CD14-positive monocyte (primary cell): ENCODE measurements at places on chromosomes 5 and 9.
A peak's percentile ranks its signal among the peaks of the same experiment; 100 is the strongest.

- no peak for DNase-seq
Observed at GRCh38 chr5:111165058-111165457, 59.1 kb upstream of the CAMK4 start.

DNA sequence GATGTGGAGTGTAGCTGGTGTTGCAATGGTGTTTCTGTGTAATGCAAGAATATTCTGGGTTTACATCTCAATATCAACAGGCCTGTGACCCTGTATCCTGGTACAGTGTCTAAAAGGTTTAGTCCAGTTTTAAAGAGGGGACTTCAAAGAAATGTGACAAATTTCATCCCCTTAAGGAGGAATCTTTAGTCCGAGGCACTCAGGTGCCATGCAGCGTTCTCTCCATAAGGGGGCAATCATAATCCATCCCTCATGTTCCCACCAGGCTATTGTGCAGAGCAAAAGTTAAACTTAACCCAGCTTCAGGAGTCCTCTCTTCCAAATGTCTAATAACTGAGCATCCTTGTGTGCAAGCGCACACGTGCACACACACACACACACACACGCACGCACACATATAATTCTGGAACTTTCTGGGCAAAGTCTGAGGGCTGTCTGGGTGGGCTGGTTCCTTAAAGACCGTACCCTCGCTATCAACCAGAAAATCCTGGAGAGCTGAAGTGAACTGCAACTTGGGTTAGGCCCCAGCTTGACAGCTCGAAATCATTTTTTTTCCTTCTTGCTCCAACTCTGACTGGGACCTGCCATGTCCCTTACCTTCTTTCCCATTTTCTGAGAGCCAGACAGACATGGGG, 46.0 kb downstream of the CRB2 start:
- no peak for DNase-seq

GRCh38 chr9:112285056-112285455, 48.4 kb downstream of the PTBP3 start:
- DNase-seq = peak; percentile 12

DNA sequence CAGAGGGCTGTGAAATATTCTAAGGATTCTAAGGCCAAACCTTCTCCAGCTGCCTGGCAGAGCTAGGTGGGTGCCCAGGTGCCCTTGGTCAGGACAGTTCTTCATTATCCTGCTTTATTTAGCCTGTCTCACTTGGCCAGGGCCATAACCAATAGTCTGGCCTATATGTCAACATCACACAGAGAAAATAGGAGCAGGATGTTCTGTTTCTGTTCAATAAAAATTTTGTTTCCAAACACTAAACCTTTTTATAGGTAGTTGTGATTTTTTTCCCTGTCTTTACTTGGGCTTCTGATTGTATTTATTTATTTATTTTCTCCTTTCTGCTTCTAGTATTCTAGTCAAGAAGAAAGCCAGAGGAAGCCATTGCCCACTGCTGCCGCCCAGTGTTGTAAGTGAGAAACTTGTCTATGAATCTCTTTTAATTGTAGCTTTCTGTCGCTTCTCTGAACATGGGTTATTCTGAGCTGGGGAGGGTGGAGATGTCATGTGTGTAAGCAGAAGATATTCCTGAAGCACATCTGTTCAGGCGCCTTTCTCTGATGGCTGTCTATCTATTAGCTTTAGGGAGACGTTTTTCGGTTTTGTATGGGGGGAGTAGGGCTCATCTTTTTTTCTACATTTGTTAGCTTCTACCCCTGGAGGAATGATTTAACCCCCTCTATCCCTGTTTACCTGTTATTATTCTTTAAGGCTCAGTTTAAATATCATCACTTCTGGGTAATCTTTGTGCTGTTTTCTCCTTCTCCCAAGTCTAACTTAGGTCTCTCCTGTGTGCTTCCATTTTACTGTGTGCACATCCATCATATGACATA, 97.1 kb downstream of the UNC13B start:
- peak; percentile 17 for DNase-seq

GRCh38 chr5:67015541-67016191, 180.9 kb downstream of the CD180 start:
- DNase-seq = peak; percentile 24

- DNase-seq = no peak
Observed at GRCh38 chr9:121826711-121827110, 175.3 kb downstream of the DAB2IP start.

DNA sequence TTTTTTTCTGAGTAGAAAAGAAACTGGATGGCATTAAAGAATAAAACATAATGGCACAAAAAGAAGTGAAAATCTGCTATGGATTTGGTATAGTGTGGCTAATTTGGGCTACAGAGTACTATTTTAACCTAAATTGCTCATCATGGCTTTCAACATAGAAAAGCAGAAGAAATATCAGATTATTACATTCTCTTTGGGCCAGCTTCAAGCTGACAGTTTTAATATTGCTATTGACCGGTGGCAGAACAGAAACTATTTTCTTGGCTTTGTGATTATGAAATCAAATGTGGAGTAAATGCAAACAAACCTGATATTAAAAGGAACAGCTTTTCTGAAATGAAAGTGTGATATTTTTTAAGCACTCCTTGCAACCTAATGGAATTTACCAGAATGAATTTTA, 301.5 kb downstream of the EPB41L4A start:
- peak; percentile 23 for DNase-seq

GRCh38 chr9:125789196-125789595, 42.0 kb downstream of the PBX3 start:
- DNase-seq = no peak

DNA sequence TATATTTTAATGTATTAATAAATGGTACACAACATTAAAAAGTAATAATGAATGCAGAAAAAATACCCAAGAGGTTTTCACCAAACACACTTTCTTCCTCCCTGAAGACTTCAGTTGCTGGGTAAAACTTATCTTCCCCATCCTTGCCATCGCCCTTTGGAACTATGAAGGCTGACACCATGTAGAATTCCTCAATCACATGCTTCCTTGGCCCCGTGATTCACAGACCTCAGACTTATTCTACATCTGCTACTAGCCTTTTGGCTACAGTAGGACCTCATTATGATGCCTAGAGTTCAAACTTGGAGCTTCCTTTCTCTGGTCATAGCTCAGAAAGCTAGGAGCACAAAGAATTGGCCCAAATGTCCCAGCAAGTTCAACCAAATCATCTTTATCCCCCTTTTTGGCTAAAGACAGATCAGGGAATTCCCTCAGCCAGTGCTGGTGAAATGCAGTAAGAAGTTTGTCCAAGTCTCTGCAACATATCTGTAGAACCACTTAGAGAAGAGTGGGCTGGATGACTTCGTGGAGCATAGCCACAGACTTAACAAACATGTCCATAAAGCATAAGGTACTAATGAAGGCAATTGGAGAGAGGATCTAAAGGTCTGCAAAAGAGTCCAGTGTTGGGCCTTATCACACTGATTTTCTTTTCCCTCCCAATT, 253.5 kb downstream of the SEC61B start:
- no peak for DNase-seq

DNA sequence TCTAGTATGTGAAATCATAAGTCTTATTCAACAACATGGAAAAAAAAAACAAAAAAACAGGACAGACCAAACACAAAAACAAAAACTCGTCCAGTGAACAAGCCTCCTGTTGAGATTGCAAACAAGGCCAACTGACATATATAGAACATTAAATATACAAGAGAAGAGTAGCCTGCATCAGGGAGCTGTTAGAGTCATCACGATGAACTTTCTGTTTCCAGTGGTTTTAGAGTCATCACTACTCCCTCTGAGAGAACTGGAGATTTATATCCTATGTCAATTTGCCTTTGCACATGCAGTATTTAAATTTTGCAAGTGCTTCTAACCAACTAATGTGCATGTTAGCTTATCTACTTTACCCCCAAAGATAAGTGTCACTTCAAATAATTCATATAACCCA, 9.9 kb downstream of the SNCAIP start:
- DNase-seq = no peak

- no peak for DNase-seq
Observed at GRCh38 chr5:173050791-173051190, 5.4 kb upstream of the CREBRF start.

DNA sequence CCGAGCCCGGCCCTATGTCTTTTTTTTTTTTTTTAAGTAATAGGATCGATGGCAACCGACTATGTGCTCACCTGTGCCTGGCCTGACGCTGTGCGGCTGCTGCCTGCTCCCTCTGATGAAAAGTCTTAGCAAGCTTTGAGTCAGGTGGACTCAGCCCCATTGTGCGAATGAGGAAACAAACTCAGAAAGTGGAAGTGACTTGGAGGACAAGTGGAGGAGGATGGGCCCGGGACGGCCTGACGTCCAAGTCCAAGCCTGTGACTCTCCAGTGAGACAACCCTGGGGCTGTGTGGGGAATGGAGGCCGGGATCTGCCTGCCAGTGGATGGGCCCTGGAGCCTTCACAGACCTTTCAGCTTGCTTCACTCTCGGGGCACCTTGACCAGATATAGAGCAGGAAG, 57.9 kb downstream of the EXD3 start:
- no peak for DNase-seq
